Activated CD8-positive, alpha-beta memory T cell treated with anti-CD3 and anti-CD28 coated beads for 1 hour (primary cell): ENCODE measurements at places on chromosomes 6 and 20.

GRCh38 chr6:65280060-65280459, 427.0 kb downstream of the EYS start:
- DNase-seq: no peak

DNA sequence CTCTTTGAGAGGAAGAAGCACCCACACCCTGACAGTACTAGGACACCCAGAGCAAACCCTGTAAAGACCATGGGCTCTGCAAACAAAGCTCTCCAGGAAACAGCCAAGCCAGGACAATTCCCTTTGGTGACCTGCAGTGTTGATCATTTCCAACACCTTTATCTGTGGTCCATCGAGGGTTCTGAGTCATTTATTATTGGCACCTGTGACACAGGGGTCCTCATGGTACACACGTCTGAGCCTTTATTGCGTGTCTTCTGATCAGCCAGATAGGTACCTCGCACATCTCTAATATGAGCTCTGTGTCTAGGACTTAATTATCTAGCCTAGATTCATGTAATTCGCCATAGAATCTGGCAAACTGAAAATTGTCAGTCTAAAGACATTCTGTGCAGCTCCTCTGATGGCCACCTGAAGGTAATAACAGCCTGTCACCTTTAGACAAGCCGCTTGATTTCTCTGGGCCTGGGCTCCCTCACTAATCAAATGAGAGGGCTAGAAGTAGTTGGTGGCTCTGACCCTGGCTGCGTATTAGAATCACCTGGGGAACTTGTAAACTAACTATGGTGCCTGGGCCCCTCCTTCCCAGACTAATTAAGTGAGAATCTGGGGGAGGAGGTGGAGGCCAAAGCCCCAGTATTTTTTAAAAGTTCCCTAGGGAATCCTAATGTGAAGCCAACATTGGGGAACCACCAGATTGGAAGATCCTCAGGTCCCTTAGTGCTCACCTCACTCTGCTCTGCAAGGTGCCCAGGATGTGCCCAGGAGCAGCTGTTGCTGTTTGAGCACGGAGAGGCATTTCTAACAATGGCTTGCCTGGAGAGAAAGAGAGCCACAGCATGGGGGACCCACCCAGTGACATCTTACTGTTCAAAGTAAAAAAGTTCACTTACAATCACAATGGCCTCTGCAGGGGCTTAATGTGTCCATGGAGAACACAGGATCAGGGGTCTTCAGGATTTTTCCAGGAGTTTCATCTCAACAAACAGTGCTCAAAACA, 122.0 kb upstream of the ARID1B start:
- DNase-seq: no peak

- DNase-seq: no peak
Measured at GRCh38 chr20:60139663-60140446, 181.6 kb downstream of the CDH26 start.

DNA sequence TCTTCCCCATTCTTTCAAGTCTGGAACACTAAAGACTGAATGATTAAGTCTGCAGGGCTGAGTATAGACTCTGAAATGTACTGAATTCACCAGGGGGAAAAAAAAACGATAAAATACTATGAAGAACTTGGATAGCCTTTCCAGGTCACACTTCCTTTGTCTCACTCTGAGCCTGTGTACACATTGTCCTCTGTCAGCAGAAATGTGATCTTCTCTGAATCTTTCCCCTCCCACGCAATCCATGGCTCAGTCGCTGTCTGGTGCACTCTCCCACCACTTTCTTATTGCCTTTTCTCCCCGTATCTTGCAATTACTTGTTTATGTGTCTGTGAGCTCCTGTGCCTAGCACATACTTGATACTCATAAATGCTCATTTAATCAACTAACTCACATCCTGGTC, 212.6 kb upstream of the RSPO3 start:
- no peak for DNase-seq

DNA sequence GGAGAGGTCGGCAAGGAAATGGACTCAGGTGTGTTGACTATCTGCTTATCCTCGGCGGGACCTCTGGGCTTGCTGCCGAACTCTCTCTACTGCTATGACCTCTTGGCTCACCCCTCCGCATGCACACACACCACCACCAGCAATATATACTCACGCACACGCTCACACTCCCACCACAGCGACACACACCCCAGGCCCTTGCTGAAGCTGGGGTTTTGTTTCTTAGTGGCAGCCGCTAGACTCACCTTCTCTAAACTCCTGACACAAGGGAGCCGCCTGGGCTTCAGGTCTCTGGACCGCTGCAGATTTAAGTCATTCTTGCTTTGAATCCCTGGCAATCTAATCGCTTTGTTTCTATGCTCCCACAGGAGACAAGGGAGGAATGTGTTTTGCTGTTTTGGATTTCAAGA, 59.4 kb upstream of the BACH2 start:
- no peak for DNase-seq

GRCh38 chr6:150072201-150072600, 3.3 kb upstream of the ULBP3 start:
- no peak for DNase-seq

DNA sequence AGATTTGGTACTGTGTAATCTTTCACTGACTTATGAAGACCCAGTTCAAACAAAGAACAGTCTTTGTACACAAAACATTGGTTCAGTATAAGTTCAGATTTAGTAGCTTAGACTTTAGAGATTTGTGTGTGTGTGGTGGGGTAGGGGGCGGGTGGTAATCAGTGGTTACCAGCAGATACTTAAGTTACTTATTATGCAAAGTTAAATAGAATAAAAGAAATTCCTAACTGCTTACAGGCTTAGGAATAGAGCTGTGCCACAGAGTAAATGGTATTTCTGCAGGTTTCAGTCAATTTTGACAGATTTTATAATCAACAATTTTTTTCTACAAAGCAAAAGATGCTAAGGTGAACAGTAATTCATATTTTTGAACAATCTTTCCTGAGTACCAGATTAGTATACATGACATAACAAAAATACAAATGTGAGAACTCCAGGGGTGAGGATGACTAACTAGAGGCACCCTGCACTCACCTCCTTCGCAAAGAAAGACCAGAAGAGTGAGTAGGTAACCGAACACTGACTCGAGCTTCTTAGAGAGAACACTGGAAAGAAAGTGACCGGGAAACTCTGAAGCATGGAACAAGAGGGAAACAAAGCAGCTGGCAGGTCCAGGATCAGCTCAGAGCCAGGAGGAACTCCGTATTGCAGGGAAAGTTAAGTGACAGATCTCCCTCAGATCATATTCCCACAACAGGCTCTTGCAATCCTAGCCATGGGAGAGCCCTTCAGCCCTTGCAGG, 560.6 kb downstream of the COL12A1 start:
- DNase-seq: no peak
